ENCODE measurements at places on chromosomes 1 and 21. TPM values are rescaled to one million over a fixed set of nuclear protein-coding genes. Genes with fewer than 3 reads are reported as not detected.

- H3K36me3 ChIP-seq = no peaks in the 10 kb centered on the region
- no peak within 1 kb of the TSS for H3K27ac ChIP-seq
- peaks cover 24% of the 10 kb centered on the region for H3K27me3 ChIP-seq
- DNase-seq = no peak
Observed at GRCh38 chr1:146021622-146022402, at the start of gene HJV. HJV (minus strand) TSS chr1:146021735; CDS start chr1:146020231, 1,504 bp downstream.

DNA sequence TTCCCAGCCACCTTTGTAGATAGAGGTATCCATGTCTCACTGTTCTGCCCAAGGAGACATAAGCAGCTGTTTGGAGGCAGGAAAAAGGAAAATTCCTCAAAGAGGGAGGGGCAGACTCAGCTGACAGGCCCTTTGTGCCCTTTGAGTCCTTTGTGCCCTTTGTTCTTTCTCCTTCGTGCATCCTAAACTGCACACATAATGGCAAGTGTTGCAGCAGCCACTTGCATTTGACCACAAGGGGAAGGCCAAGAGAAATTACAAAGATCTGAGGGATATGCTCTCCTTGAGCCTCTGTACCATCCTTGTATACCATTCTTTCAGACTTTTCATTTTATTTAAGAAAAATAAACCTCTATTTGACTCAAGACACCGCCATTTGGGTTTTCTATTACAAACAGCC, 71.8 kb upstream of the PKN2 start:
- DNase-seq = no peak
- no peaks in the 10 kb centered on the region for H3K4me1 ChIP-seq
- H3K36me3 ChIP-seq = no peaks in the 10 kb centered on the region
- H3K27me3 ChIP-seq = no peaks in the 10 kb centered on the region

DNA sequence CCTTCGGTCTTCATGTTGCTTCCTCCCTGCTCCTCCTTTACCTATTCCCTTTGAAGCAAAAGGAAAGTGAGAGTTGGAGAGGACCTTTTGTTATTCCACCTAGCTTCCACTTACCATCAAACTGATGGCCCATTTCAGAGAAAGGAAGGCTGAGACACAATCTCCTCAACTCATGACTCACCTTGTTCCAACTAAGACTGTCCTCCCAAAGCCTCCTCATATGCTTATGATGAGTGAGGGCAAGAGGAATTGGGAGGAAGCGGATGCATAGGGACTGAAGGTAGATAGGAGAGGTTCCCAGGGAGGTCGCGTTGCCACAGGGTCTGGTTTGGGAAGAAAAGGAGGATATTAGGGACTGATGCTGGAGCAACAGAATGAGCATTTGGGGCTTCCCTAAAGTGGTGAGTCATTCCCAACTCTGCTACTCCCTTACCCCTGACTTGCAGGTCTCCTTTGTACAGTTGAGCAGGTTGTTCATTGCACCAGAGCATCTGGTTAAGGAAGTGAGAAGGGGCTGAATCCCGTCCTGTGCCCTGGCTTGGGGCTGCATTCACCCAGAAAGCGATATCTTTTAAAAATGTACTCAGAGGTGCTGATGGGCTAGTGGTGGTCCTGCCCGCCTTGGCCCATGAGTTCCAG, 35.0 kb downstream of the LGR6 start:
- no peak overlapping the region for H3K27ac ChIP-seq
- peaks cover 3% of the 10 kb centered on the region for H3K27me3 ChIP-seq
- H3K4me3 ChIP-seq = no peak overlapping the region
- H3K4me1 ChIP-seq = no peaks in the 10 kb centered on the region
- no peaks in the 10 kb centered on the region for H3K36me3 ChIP-seq

- no peak overlapping the region for H3K27ac ChIP-seq
- no peak for DNase-seq
- H3K27me3 ChIP-seq = no peaks in the 10 kb centered on the region
- peaks cover 2% of the 10 kb centered on the region for H3K36me3 ChIP-seq
Observed at GRCh38 chr1:211789641-211790464, 40.7 kb downstream of the LPGAT1 start.

DNA sequence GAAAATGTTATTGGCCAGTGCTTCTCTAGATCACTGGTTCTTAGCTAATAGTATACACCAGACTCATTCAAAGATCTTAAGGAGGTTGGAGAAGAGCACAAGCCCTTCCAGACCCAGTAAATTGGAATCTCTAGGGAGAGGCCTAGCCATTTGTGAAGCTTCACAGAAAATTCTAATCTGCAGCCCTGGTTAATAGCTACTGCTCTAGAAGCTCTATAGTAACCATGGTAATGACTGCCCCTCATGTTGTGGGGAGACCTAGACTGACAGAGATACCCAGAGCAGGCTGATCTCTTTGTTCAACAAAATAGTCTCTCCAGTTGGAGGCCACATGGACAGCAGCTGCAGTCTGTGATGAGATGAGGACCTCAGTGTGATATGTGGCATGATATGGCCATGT, 31.7 kb downstream of the ARID1A start:
- H3K4me3 ChIP-seq = no peak overlapping the region
- no peaks in the 10 kb centered on the region for H3K27me3 ChIP-seq
- H3K36me3 ChIP-seq = peaks cover 19% of the 10 kb centered on the region
- no peak for DNase-seq
- H3K4me1 ChIP-seq = peaks cover 46% of the 10 kb centered on the region

GRCh38 chr1:206699626-206700025, 14.9 kb downstream of the MAPKAPK2 start:
- no peak overlapping the region for H3K27ac ChIP-seq
- DNase-seq = no peak
- no peaks in the 10 kb centered on the region for H3K36me3 ChIP-seq
- H3K4me3 ChIP-seq = no peak overlapping the region

- H3K27me3 ChIP-seq = no peaks in the 10 kb centered on the region
- peaks cover 36% of the 10 kb centered on the region for H3K4me1 ChIP-seq
- peak overlapping the region; percentile 45 for H3K27ac ChIP-seq
- DNase-seq = no peak
- H3K36me3 ChIP-seq = no peaks in the 10 kb centered on the region
- peak overlapping the region; percentile 74 for H3K4me3 ChIP-seq
Observed at GRCh38 chr1:12615865-12616708, 1.9 kb downstream of the DHRS3 start.

DNA sequence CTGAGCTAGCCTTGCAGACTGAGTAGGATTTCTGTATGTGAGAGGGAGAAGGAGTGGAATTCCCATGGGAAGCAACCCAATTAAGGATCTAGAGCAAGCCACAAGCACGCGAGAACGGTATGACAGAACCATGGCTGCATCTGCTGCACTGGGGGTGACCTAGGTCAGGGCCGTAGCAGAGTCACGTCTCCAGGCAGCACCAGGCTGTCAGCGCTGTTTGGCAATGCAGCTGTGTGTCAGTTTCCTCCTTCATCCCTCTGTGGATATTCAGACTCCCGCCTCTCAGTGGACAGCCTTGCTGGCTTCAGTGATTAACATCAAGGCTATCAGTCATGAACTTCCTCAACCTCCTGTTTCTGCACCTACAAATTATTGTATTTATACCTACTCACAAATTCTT, 118.1 kb upstream of the PPP2R5A start:
- no peak overlapping the region for H3K4me3 ChIP-seq
- DNase-seq = peak; percentile 10
- H3K36me3 ChIP-seq = no peaks in the 10 kb centered on the region
- no peak overlapping the region for H3K27ac ChIP-seq
- H3K27me3 ChIP-seq = no peaks in the 10 kb centered on the region

- peaks cover 9% of the 10 kb centered on the region for H3K4me1 ChIP-seq
- no peak for DNase-seq
- no peak overlapping the region for H3K27ac ChIP-seq
- no peaks in the 10 kb centered on the region for H3K27me3 ChIP-seq
Observed at GRCh38 chr1:186218654-186219352, 156.2 kb downstream of the TPR start.

GRCh38 chr1:41384579-41384978, 23.3 kb downstream of the FOXO6 start:
- H3K4me3 ChIP-seq = no peak overlapping the region
- no peak for DNase-seq
- H3K27ac ChIP-seq = no peak overlapping the region
- no peaks in the 10 kb centered on the region for H3K4me1 ChIP-seq
- H3K27me3 ChIP-seq = peaks cover 38% of the 10 kb centered on the region

DNA sequence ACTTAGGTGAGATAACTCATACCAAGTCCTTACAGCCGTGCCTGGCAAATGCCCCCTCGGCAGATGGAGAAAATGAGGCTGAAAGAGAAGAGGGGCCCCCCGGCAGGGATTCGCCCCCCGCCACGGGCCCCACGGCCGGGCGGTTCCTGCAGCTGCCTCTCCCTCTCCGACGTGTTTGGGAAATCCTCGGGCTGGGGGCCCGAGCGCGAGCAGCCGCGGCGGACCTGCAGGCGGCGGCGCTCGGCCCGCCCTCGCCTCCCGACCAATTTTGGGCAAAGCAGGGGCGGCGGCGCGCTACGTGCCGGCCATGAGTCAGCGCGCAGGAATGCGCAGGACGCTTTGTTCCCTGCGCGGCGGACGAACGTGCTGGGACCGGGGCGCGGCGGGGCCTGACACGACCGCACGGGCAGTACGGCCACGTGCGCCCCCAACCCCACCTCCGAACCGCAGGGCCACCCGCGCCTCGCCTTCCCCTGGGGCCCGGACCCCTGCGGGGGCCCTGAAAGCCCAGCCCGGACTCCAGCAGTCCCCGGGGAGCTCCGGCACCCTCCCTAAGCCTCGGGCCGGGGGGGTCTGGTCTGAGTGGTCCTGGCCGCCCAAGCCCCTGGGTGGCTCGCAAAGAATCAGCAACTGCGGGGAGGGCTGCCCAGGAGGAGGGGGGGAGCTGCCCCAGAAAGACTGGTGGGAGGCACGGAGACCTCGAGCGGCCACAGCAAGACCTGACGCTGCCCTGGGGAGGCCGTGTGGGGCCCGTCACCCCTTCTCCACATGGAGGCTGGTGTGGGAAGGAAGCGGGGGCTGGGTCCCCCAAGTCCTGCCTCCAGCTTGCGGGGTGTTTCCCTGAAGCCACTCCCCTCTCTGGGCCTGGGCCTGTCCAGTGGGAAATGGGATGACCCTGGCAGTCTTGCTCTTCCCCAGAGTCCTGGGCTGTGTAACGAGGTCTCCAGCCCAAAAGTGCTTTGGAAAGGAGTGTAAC, 11.9 kb upstream of the EDN2 start:
- peaks cover 60% of the 10 kb centered on the region for H3K4me1 ChIP-seq
- H3K27ac ChIP-seq = peak overlapping the region; percentile 75
- peak overlapping the region; percentile 9 for H3K4me3 ChIP-seq
- peak; percentile 72 for DNase-seq
- no peaks in the 10 kb centered on the region for H3K36me3 ChIP-seq

GRCh38 chr1:218247339-218247738, 37.8 kb upstream of the RRP15 start:
- H3K4me1 ChIP-seq = no peaks in the 10 kb centered on the region
- no peak overlapping the region for H3K4me3 ChIP-seq
- H3K27ac ChIP-seq = no peak overlapping the region
- H3K36me3 ChIP-seq = no peaks in the 10 kb centered on the region
- no peaks in the 10 kb centered on the region for H3K27me3 ChIP-seq

DNA sequence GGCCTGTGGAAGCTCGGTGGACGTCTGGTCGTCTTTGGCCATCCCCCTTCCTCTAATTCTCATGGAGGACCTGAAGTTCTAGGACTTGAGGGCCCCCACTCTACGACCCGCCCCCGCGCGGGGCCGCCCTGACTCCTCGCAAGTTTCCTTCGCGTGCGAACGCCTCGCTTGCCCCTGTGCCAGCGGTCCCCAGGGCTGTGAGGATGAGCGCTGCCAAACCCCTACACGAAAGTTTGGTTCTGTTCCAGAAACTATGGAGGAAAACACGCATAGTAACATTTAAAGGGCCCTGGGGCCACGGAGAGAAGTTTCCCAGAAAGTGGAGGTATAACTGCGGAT, 304 bp upstream of the GNG12 start:
- peaks cover 6% of the 10 kb centered on the region for H3K36me3 ChIP-seq

GRCh38 chr1:165671526-165671925, 26.8 kb downstream of the ALDH9A1 start:
- no peak overlapping the region for H3K27ac ChIP-seq
- H3K4me3 ChIP-seq = no peak overlapping the region
- no peaks in the 10 kb centered on the region for H3K27me3 ChIP-seq
- no peak for DNase-seq
- H3K4me1 ChIP-seq = no peaks in the 10 kb centered on the region

- no peaks in the 10 kb centered on the region for H3K4me1 ChIP-seq
- peaks cover 16% of the 10 kb centered on the region for H3K36me3 ChIP-seq
- no peak overlapping the region for H3K4me3 ChIP-seq
- DNase-seq = no peak
Observed at GRCh38 chr21:43750339-43751033, 25.6 kb downstream of the CSTB start.

- no peak for DNase-seq
- no peaks in the 10 kb centered on the region for H3K4me1 ChIP-seq
- H3K27me3 ChIP-seq = no peaks in the 10 kb centered on the region
- no peak overlapping the region for H3K27ac ChIP-seq
- no peaks in the 10 kb centered on the region for H3K36me3 ChIP-seq
Observed at GRCh38 chr1:185834371-185834905, 100.2 kb downstream of the HMCN1 start.

DNA sequence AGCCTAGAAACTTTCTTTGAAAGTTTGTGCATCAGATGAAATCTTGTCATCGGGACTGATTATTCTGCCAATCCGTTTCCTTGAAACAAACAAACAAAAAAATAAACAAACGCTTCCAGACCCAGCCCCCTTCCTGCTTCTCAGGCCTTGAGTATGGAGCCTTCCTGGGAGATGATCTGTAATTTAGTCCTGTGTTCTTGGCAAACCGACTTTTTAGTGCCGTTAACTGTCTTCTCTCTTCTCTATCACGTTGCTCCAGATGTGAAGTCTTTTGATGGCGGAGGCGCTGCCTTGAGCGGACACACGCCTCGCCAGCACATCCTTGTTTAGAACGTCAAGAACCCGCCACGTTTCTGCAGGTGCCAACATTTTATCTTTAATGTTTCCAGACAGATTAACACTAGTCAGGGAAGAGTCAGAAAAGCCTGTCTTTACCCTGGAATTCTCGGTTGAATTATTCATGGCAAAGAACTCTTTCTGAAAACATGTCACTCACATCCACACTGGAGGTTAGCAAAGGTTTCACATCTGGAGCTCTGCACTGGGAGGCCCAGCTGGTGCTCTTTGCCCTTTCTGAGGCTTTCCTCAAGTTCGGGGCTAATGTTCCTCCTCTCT, 265.7 kb upstream of the C1orf174 start:
- DNase-seq = no peak
- H3K27ac ChIP-seq = no peak overlapping the region
- H3K4me3 ChIP-seq = no peak overlapping the region
- no peaks in the 10 kb centered on the region for H3K36me3 ChIP-seq

DNA sequence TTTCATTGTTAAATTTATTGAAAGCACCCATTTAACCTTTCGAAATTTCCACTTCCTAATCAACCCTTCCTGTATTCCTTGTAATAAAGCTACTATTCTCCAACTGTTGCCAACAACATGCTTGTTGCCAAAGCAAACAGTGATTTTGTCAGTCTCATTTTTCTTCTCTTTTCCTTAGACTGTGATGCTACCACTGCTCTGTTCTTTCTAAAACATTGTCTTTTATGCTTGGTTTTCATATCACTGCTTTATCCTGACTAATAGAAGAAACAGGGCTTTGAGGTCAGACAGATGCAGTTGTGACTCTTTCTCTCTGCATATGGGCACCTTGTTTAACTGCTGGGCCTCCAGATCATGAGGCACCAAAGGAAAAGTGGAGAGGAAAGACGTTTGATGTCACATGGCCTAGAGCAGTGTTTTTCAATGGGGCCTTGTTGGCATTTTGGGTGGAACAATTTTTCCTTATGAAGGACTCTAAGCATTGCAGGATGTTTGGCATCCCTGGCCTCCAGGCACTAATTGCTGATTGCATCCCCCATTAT, 56.1 kb downstream of the HMCN1 start:
- H3K4me3 ChIP-seq = no peak overlapping the region
- no peak overlapping the region for H3K27ac ChIP-seq
- H3K4me1 ChIP-seq = no peaks in the 10 kb centered on the region
- no peaks in the 10 kb centered on the region for H3K27me3 ChIP-seq

OR2T11 gene
- not detected for total RNA-seq

OR2T8 gene
- not detected for total RNA-seq

ZZZ3 gene
- total RNA-seq = 48.4 TPM

CYP4A11 gene
- total RNA-seq = not detected

CPT2 gene
- 12.7 TPM for total RNA-seq

OR2L8 gene
- not detected for total RNA-seq

Data from astrocyte (in vitro differentiated cells and primary cell).